ENCODE measurements at places on chromosomes 11 and 22.

- DNase-seq, result no peak
Measured at GRCh38 chr11:75269367-75269660, 28.7 kb downstream of the TPBGL start.

- DNase-seq, result no peak
Measured at GRCh38 chr11:64967375-64967774, 4.5 kb downstream of the MAJIN start.

GRCh38 chr11:112724496-112724790, 236.8 kb upstream of the NCAM1 start:
- DNase-seq, result no peak

DNA sequence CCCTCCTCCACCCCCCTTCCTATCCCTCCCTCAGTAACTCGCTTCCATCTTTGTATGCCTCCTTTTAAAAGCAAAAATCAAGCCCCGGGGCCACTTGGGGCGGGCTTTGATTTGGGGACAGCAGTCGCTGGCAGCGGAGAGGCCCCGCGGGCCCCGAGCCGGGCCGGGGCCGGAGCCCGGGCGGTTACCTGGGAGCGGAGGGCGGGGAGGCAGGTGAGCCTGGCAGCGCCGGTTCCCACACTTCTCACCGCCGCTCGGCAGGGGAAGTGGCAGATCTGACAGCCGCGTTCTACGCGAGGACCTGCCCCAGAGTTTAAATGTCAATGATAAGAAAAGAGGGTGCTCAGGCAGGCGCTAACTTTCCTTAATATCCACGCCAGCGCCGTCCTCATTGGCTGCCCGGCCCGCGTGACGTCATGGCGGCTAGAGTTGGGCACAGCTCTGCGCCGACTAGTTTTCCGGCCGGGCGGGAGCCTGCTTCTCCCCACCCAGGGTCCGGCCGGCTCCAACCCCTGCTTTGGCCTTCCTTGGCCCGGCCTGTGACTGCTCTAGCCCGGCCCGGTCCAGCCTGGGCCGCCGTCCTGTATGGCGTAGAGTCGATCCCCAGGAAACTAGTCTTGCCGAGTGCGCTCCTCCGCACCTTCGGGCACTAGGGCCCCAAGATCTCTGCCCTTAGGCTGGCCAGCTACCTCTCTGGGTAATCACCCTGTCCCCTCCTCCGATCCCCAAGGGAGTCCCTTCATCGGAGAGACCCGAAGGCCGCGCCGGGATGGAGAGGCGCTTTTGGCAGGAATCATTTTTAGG, 6.7 kb upstream of the PAX6 start:
- no peak for DNase-seq

DNA sequence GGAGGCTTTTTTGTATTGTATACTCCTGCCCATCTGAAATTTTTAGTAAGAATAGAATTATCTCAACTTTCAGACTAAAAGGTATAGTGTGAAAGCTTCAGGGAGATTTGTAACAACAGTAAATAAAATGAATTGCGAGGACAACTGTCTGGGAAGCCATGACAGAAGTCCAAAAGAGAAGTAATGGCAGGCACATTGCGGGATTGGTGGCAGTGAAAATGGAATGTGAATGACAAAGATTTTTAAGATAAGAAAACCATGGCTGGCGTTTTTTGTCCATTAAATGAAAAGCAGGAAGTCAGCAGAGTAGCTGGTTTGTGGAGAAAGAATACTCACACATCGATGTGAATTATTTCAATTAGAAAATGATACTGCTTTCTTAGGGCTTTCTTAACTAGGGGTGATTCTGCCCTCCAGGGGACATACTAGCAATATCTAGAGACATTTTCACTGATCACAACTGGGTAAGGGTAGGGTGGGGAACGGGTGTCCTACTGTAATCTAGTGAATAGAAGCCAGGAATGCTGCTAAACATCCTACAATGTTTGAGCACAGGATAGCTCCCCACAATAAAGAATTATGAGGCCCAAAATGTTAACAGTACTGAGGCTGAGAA, 1.6 kb downstream of the NPAT start:
- DNase-seq, result no peak

- DNase-seq, result no peak
Measured at GRCh38 chr11:6611092-6611962, 689 bp downstream of the TAF10 start.

DNA sequence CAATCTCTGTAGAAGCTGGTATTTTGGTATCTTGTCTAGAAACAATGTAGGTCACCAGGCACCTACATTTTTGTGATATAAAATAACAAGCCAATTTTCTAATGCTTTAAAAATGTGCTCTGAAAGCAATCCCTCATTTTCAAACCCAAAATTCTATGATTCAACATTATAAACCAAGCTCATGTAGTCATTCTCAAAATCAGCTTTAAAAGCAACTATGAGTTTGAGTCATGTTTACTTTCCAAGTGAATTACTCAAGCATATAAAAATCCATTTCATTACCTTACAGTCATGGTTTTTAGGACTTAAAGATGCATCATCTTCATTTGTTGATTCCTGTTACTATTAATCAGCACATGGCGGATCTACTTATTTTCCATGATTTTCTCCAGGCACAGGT, 216.4 kb downstream of the GRM5 start:
- DNase-seq, result no peak

DNA sequence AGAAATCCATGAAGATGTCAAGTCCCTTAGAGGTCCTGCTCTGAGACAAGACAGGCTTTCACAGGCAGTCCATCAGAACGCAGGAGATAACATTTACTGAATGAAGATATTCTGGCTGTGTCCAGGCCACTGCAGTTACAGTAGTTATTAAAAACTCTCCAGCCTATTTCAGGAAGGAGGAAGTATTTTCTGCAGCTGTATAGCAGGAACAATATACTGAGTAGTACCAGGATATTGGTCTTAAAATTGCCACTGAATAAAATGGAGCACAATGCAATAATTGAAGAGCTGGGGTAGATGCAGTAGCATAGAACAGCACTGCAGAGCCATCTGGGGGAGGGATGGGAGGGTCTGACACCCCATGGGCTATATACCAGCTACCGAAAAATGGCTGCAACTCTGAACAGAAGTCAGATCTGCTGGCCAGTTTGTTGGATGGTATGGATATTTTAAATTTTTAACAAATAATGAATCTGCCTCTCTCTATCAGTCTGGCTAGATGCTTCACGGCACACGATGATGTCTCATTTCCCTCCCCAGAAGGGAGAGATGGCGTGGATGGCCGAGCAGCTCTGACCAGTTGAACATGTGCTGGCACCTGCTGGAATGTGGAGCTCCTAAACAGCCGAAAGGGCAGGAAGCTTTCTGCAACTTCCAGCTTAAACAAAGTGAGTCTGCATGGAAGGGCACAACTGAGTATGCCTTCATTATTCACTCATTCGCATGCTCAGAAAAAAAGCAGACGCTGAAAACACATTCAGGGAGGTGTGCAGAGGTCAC, 342.1 kb upstream of the SYN3 start:
- no peak for DNase-seq

DNA sequence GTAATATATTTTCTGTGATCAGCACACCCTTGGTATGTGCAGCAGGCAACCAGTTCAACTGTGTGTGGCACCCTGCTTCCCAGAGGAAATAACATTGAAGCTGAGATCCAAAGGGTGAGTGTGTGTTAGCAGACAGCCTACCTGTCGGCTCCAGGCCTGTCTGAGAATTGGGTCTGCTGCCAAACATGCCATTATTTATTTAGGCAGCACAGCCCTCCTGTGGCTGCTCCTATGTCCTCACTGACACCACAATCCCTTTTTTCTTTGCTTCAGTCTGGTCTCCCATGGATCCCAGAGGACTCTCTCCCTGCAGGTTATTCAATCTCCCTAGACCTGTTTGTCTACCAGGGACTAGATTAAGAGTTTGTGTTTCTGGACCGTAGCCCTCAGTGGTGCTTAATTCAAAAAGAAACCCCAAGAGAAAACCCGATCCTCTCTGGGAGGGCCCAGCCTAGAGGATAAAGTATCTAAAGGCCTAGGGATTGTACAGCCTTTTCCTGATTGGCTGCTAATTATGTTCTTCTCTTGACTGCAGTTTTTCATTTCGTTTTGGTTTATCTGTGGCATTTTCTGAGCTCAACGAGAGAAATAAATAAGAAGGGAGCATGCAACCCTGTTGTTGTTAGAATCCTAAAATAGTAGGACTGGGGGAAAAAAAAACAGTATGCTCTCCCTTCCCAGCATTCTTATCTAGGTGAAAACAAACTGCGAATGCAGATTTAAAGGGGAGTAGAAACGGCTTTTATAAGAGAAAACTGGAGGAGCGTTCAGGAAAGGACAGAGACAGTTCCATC, 24.1 kb downstream of the KCNE3 start:
- no peak for DNase-seq

DNA sequence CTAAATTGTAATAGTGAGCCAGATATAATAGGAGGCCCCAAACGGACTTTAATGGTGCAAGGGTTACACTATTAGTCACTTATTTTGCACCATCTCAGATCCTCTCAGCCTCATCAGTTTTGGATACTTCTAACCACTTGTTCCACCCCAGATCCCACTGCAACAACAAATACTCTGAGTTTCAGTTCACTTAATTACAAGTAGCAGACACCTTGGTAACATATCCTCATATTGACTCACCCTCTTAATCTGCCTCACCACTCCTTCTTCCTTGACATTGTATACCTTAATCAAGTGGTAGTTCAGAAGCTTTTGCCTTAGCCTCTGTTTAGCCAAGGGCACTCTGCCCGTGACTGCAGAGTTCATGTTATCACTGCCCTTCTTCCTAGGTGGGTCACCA, 256.1 kb upstream of the UBASH3B start:
- no peak for DNase-seq

GRCh38 chr11:16781936-16782919, 43.8 kb downstream of the C11orf58 start:
- DNase-seq, result no peak

DNA sequence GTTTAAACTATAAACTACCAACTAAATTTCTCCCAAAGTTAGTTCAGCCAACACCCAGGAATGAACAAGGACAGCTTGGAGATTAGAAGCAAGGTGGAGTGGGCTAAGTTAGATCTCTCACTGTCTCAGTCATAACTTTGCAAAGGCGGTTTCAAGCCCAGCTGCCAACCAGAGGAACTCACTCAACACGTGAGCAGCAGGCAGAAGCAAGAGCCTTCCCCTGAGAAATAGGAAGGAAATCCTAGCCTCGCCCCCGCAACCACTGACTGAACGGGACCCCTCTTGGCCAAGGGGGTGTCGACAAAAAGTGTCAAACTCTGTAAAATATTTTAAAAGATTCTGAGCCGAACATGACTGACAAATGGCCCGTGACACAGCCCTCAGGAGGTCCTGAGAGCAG, 4.4 kb upstream of the KRTAP5-9 start:
- DNase-seq, result no peak

DNA sequence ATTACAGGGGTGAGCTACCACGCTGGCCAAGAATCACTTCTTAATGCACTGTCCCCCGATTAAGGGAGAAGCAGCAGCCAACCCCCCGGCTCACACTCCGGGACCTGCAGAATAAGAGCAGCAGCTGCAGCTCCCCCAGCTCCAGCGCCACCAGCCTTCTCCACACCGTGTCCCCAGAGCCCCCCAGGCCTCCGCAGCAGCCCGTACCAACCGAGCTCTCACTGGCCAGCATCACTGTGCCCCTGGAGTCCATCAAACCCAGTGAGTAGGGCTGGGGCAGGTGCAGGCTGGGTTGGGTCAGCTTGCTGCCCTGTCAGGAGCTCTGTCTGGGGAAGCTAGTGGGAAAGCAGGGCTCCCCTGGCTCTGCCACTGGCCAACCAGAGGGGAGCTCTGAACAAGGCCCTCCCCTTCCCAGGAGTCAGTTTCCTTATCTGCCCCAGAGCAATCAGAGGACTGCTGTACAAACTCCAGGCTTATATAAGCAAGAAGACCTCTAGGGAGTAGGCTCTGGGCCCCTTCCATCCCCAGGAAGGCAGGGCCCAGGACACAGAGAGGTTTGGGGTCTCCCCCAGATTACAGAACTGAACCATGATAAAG, 8.5 kb upstream of the SH3BP1 start:
- DNase-seq, result no peak

DNA sequence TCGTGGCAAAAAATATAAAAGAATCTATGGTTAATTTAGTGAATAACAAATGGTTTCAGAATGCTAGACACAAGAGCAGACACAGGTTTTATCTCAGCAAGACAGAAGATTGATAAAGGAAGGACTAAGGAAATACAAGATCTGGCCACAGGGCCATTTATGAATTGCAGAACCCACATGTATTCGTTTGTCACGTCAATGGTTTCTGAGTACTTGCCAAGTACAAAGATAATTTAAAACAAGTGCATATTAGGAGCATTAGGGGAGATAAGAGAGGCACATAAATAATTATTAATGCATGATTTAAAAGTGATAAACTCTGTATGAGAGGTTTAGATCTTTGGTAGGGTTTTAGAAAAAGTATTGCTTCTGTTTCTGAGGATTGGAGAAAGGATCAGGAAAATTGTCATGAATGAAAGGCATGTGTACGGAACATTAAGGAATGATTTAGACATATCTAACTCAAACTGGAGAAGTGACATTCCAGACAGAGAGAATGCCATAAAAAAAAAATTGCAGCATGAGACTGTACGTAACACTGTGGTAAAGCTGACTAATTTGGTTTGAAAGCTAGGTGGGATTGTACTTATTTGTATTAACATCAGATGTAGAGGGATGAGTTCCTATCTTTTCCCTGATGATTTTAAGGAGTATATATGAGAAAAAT, 727.1 kb downstream of the NELL1 start:
- no peak for DNase-seq

GRCh38 chr11:32088117-32088941, 2.5 kb upstream of the RCN1 start:
- no peak for DNase-seq

- no peak for DNase-seq
Measured at GRCh38 chr11:125671561-125671960, 9.1 kb downstream of the ACRV1 start.

DNA sequence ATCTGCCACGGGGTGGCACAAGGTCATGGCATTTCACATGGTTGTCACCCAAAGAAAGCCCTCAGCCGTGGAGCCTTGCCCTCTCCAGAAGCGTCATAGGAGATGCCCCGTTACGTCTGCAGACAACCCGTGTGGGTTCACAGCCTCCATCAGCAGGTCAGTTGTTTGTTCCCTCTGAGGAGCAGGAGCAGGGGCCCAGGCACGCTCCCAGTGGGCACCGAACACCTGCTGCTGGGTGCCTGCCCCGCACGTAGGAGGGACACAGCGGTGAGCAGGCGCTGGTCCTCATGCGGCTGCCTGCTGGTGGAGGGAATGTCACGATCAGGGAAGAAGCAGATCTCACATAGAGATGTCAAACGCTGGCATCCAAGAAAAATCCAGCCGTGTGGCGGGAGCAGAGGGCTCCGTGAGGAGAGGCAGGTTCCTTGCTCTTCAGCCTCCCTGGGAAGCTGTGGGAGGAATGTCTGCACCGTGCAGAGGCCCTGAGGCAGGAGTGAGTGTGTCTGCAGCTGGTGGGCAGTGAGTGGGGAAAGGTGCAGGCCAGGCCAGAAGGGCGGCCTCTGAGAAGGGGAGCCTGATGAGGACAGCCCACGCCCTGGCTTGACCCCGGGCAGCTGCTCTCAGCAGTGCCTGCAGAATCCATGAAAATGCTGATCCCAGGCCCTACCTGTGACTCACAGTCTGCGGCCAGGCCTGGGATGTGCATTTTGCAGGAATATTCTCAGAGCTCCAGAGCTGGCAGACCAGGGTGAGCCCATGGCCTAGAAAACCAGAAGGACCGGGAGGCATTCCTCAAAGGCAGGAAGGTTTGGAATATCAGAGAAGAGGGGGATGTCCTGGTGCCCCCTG, 36.4 kb upstream of the TH start:
- DNase-seq, result no peak
